Glomerular endothelial cell (primary cell): ENCODE measurements at places on chromosomes 2 and 18. TPM values are rescaled to one million over a fixed set of nuclear protein-coding genes. Genes with fewer than 3 reads are reported as not detected.

DNA sequence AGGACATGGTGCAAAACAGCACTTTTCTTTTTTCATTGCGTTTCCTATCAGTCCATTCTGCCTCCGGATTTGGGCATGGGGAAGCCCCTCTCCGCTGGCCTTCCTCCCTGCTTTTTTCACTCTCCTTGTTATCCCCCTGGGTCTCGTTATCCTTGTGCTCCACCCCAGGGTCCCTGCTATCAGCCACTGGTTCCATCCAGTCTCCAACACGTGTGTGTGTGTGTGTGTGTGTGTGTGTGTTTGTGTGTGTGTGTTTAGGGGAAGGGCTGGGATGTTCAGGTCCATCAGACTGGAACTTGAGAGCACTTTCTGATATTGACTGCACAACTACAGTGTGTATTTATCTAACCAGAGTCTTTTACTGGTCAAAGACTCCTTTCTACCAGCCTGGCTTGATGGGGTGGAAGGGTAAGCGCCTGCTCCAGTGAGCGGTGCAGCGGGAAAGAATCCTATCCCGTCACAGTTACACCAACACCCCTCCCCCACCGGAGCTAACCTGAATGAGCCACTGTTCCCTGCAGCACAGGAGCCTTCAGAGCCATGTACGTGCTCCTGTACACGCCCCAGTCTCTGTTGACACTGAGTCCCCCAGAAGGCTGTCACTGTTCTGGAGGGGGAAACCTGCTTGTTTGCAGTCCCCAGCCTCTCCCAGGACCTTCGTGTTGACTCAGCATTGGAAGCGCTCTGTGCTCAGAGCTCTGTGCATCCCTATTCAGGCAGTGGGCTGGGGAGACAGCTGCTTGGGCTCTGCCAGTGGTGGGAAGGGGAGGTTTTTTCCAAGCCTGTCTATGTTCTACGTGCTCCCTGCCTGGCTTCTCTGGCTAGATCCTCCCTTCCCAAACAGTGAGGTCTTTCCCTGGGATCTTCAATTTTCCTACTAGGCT lies 4.6 kb downstream of the INHA start:
- no peak for DNase-seq

Gene SNTG2
- total RNA-seq, result 1.5 TPM in 1 of 2 replicates, not detected in the other

Gene C2orf49
- total RNA-seq, result 13.0 and 16.5 TPM in 2 replicates

GRCh38 chr2:26526589-26526988 lies 48.7 kb upstream of the OTOF start:
- DNase-seq, result no peak

Gene SLC35F6
- total RNA-seq, result 37.2 and 43.4 TPM in 2 replicates

- no peak for DNase-seq
Measured at GRCh38 chr18:75249175-75249518, 38.5 kb downstream of the TSHZ1 start.

Gene DYNAP
- total RNA-seq, result not detected in 2 replicates

Gene VWA3B
- total RNA-seq, result not detected in 2 replicates

Gene USP37
- 6.9 and 7.6 TPM in 2 replicates for total RNA-seq
